Mesendoderm (in vitro differentiated cells): ENCODE measurements at places on chromosomes 4 and X.

- no peak overlapping the region for H3K4me3 ChIP-seq
- H3K4me1 ChIP-seq = no peaks in the 10 kb centered on the region
- DNase-seq = no peak
- H3K27ac ChIP-seq = no peak overlapping the region
These were observed 8.6 kb downstream of the F9 start for GRCh38 chrX:139538907-139539790.

GRCh38 chrX:130100180-130100579 is 10.1 kb downstream of the ELF4 start:
- H3K4me1 ChIP-seq = no peaks in the 10 kb centered on the region
- DNase-seq = no peak
- no peaks in the 10 kb centered on the region for H3K27me3 ChIP-seq
- H3K4me3 ChIP-seq = no peak overlapping the region
- no peak overlapping the region for H3K27ac ChIP-seq
- no peaks in the 10 kb centered on the region for H3K36me3 ChIP-seq

GRCh38 chr4:184263910-184264732 is 46.4 kb upstream of the ENPP6 start:
- H3K4me3 ChIP-seq = no peak overlapping the region
- H3K36me3 ChIP-seq = no peaks in the 10 kb centered on the region
- H3K27ac ChIP-seq = no peak overlapping the region
- DNase-seq = peak; percentile 95

DNA sequence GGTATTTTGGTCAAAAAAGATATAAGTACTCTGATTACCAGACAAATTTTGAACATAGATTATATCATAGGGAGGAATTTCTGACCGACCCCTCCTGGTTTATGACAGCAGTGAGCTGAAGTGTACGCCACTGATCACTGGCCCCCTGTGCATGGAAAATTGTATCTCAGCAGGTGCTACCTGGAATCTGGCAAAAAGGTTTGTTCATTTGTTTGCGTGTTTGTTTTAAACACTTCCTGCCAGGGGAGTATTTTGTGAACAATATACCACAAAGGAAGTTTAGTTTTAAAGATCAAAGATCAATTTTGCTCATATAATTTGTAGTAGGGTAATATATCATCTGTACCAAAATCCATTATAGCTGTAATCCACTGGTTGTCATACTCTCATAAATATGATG is 219.7 kb upstream of the TENM3 start:
- H3K36me3 ChIP-seq = no peaks in the 10 kb centered on the region
- no peaks in the 10 kb centered on the region for H3K4me1 ChIP-seq
- H3K27me3 ChIP-seq = no peaks in the 10 kb centered on the region
- DNase-seq = no peak
- no peak overlapping the region for H3K27ac ChIP-seq

- no peaks in the 10 kb centered on the region for H3K36me3 ChIP-seq
- no peak overlapping the region for H3K27ac ChIP-seq
- no peak for DNase-seq
- no peak overlapping the region for H3K4me3 ChIP-seq
- H3K4me1 ChIP-seq = no peaks in the 10 kb centered on the region
These were observed 50.4 kb upstream of the ANKRD50 start for GRCh38 chr4:124762956-124763355.

- no peak overlapping the region for H3K4me3 ChIP-seq
- DNase-seq = no peak
- no peaks in the 10 kb centered on the region for H3K27me3 ChIP-seq
- H3K36me3 ChIP-seq = no peaks in the 10 kb centered on the region
These were observed 70.2 kb upstream of the ETNPPL start for GRCh38 chr4:108833046-108833445.
